ENCODE measurements at places on chromosomes 5 and 9.

- DNase-seq = no peak
Observed at GRCh38 chr5:99005506-99005905, 76.7 kb upstream of the CHD1 start.

DNA sequence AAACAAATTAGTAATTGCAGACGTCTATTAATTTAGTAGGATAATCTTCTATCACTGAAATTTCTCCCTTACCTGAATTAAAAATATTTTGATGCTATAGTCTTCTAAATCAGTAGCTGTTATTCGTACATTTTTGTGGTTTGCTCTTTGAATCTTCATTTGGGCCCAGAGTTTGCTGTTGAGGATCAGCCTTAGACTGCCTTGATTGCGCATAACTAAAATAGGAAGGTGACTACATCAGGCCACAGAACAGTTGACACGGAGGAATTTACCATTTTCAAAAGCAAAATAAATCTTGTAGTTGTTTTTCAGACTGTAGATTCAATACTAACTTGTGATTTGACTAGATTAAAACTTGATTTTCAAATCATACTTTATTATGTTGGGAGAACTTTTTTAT, 11.8 kb upstream of the NADK2 start:
- no peak for DNase-seq

- no peak for DNase-seq
Observed at GRCh38 chr5:177605667-177606066, 5.7 kb downstream of the B4GALT7 start.

GRCh38 chr5:161547738-161548486, 1.4 kb upstream of the GABRB2 start:
- no peak for DNase-seq

GRCh38 chr5:58921159-58921558, 338.3 kb downstream of the RAB3C start:
- DNase-seq = no peak

Measured in stromal cell of bone marrow (primary cell).